ENCODE measurements at places on chromosomes 12 and 14. TPM values are rescaled to one million over a fixed set of nuclear protein-coding genes. Genes with fewer than 3 reads are reported as not detected.

Gene RHEBL1
- total RNA-seq: 6.0 TPM

Gene RNF212B
- total RNA-seq: not detected

Gene HOXC10
- total RNA-seq: not detected

Gene RPL10L
- not detected for total RNA-seq

Gene HOTAIR
- total RNA-seq: not detected

Gene ALDH1L2
- not detected for total RNA-seq

Gene SPRYD4
- 7.9 TPM for total RNA-seq

Gene ACSM4
- not detected for total RNA-seq

Gene CDKN3
- 0.61 TPM for total RNA-seq

Gene B3GNT4
- total RNA-seq: not detected

- DNase-seq: no peak
- H3K27me3 ChIP-seq: no peaks in the 10 kb centered on the region
- H3K4me3 ChIP-seq: no peak overlapping the region
- H3K4me1 ChIP-seq: no peaks in the 10 kb centered on the region
- no peak overlapping the region for H3K27ac ChIP-seq
- H3K36me3 ChIP-seq: peaks cover 6% of the 10 kb centered on the region
Measured at GRCh38 chr14:59371771-59372170, 93.4 kb downstream of the GPR135 start.

DNA sequence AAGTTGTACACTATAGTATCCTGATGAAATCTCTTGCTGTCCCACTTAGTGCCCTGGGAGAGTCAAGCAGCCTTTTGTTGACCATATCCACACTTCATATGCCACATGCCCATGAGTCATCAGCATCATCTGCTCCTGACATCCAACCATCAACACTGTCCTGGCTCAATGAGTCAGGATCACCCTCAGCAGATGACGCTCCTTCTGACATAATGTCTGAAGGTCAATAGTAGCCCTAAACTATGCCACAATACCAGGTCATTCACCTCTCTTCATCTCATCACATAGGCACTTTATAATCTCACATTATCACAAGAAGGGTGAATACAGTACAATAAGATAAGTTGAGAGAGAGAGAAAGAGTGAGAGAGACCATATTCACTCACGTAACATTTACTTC, 369.0 kb upstream of the FAR2 start:
- no peak overlapping the region for H3K4me3 ChIP-seq
- H3K4me1 ChIP-seq: no peaks in the 10 kb centered on the region
- no peak for DNase-seq
- no peaks in the 10 kb centered on the region for H3K27me3 ChIP-seq
- no peak overlapping the region for H3K27ac ChIP-seq

- no peaks in the 10 kb centered on the region for H3K27me3 ChIP-seq
- peaks cover 62% of the 10 kb centered on the region for H3K4me1 ChIP-seq
- H3K36me3 ChIP-seq: peaks cover 8% of the 10 kb centered on the region
- H3K4me3 ChIP-seq: peak within 1 kb of the TSS; percentile 97
Measured at GRCh38 chr14:52313903-52314594, at the start of gene PTGER2. TSS of gene PTGER2 (plus strand) at chr14:52314312. CDS start at chr14:52314549, 237 bp downstream.

- H3K4me3 ChIP-seq: no peak overlapping the region
- H3K27ac ChIP-seq: no peak overlapping the region
- DNase-seq: no peak
- H3K27me3 ChIP-seq: no peaks in the 10 kb centered on the region
- no peaks in the 10 kb centered on the region for H3K4me1 ChIP-seq
Measured at GRCh38 chr14:94374116-94374515, 14.3 kb downstream of the SERPINA1 start.

DNA sequence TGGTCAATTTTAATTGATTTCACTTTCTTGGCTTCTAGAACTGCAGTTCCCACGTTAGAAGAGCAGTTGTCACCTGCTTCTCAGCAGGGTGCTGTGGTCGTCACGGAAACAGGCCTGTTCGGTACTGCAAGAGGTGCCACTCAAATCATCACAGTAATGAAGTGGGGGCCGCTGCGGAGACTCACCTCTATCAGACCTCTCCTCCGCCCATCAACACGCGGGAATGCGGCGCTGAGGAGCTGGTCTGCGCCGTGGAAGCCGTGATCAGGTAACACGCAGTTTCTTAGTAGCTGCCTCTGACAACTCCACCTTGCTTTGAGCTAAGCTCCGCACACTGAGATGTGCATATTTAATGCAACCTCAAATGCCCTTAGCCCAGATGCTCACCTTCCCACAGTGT, 107.2 kb downstream of the UNC79 start:
- H3K27me3 ChIP-seq: no peaks in the 10 kb centered on the region
- DNase-seq: no peak
- H3K36me3 ChIP-seq: no peaks in the 10 kb centered on the region
- H3K4me1 ChIP-seq: no peaks in the 10 kb centered on the region

DNA sequence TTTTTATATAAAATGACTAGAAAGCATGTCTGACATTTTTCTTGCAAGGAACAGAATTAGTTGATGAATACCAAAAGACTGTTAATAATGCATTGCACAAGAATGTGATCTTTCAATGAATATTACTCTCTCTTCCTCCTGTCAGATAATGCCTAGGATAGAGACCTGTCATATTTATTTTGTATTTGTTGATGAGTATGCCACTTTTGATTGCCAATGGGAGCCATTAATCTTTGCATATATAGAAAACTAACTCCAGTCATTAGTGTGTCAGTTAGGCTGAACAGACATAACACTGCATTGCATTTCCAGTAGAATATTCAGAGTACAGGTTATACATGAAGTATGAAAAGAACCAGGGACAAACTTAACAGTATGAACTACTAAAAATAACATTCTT, 1125.3 kb downstream of the LRFN5 start:
- no peaks in the 10 kb centered on the region for H3K36me3 ChIP-seq
- H3K27me3 ChIP-seq: no peaks in the 10 kb centered on the region
- no peaks in the 10 kb centered on the region for H3K4me1 ChIP-seq

GRCh38 chr14:90513161-90514014, 116.6 kb downstream of the CALM1 start:
- H3K36me3 ChIP-seq: no peaks in the 10 kb centered on the region
- peaks cover 8% of the 10 kb centered on the region for H3K27me3 ChIP-seq
- H3K4me1 ChIP-seq: no peaks in the 10 kb centered on the region
- H3K27ac ChIP-seq: no peak overlapping the region

GRCh38 chr14:74645244-74645643, 33.2 kb upstream of the LTBP2 start:
- no peaks in the 10 kb centered on the region for H3K4me1 ChIP-seq
- no peak overlapping the region for H3K4me3 ChIP-seq
- H3K27ac ChIP-seq: no peak overlapping the region

GRCh38 chr14:30223966-30224365, 296.3 kb upstream of the PRKD1 start:
- no peaks in the 10 kb centered on the region for H3K27me3 ChIP-seq
- H3K4me1 ChIP-seq: no peaks in the 10 kb centered on the region
- DNase-seq: no peak
- H3K27ac ChIP-seq: no peak overlapping the region

GRCh38 chr12:24888813-24889212, 60.1 kb downstream of the BCAT1 start:
- DNase-seq: no peak
- H3K36me3 ChIP-seq: no peaks in the 10 kb centered on the region
- H3K4me1 ChIP-seq: no peaks in the 10 kb centered on the region
- H3K27ac ChIP-seq: no peak overlapping the region

DNA sequence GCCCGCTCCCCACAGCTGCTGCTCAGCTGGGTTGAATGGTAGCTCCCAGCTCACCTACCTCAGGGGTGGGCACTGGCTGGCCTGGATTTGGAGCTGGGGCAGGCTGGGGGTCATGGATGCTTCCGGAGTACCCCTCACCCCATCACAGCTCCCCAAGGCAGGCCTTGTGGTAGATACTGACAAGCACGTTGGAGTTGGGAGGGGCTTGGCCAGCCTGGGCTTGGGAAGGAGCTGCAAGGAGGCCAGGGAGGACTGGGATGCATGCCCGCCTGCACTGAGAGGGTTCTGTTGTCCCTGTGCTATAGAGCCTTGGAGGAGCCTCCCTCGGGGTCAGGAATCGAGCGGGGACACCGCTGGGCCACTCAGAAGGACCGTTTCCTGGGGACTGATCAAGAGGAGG, 14.2 kb downstream of the TMEM63C start:
- no peak for DNase-seq
- H3K4me3 ChIP-seq: no peak overlapping the region
- H3K36me3 ChIP-seq: no peaks in the 10 kb centered on the region
- H3K27ac ChIP-seq: no peak overlapping the region

- DNase-seq: no peak
- H3K27me3 ChIP-seq: peaks cover 5% of the 10 kb centered on the region
- H3K4me1 ChIP-seq: peaks cover 19% of the 10 kb centered on the region
- no peak overlapping the region for H3K27ac ChIP-seq
- H3K4me3 ChIP-seq: no peak overlapping the region
- H3K36me3 ChIP-seq: peaks cover 54% of the 10 kb centered on the region
Measured at GRCh38 chr12:6819106-6820030, 2.3 kb upstream of the GPR162 start.

GRCh38 chr12:106179086-106179485, 40.3 kb upstream of the NUAK1 start:
- H3K4me1 ChIP-seq: no peaks in the 10 kb centered on the region
- no peak overlapping the region for H3K4me3 ChIP-seq
- peaks cover 4% of the 10 kb centered on the region for H3K27me3 ChIP-seq
- H3K27ac ChIP-seq: no peak overlapping the region
- H3K36me3 ChIP-seq: no peaks in the 10 kb centered on the region
- DNase-seq: no peak

DNA sequence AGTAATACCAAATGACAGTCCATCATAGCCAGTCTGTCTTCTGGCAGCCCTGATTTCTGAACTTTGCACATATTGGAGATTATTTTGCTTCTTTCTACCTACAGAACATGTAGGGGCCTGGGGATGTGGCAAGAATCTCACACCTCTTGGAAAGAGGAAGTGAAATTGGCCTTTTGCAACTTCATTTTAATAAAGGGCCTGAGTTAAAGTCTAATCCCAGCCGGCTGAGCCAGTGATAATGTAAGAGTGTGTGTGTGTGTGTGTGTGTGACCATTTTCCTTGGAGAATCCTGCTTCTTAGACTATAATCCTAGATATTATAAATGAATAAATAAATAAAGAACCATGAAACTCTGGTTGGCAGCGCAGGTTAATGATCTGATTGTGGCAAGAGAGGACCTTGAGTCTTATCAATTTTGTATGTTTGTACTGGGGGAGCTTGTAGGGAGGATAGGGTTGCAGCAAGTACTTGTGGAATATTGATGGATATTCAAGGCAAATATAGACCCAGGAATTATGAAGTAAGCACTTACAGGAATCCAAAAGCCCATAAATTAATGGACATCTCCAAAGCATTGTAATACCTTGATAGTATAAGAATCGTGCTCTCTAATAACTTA, 233.2 kb upstream of the AMIGO2 start:
- no peaks in the 10 kb centered on the region for H3K36me3 ChIP-seq
- H3K4me1 ChIP-seq: peaks cover 5% of the 10 kb centered on the region
- no peak overlapping the region for H3K27ac ChIP-seq
- no peak for DNase-seq

DNA sequence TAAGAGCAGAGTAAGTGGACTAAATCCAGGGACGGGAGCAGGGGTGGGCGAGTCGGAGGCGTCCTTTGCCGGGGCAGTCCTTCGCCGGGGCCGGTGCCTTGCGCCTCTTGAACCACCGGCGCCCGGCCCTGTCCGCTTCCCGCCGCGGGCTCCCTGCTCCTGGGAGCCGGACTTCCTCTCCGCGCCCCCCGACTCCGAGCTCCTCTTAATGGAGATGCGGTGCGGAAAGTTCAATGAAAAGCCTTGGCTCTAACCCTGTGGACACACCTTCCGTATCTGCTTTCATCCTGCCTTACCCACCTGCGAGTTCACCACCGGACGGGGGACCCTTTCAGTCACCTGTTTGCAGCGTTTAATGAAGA, 412 bp downstream of the FGFR1OP2 start:
- H3K27me3 ChIP-seq: no peaks in the 10 kb centered on the region
- peaks cover 27% of the 10 kb centered on the region for H3K4me1 ChIP-seq
- peak overlapping the region; percentile 95 for H3K27ac ChIP-seq
- H3K4me3 ChIP-seq: peak overlapping the region; percentile 71
- DNase-seq: peak; percentile 46

DNA sequence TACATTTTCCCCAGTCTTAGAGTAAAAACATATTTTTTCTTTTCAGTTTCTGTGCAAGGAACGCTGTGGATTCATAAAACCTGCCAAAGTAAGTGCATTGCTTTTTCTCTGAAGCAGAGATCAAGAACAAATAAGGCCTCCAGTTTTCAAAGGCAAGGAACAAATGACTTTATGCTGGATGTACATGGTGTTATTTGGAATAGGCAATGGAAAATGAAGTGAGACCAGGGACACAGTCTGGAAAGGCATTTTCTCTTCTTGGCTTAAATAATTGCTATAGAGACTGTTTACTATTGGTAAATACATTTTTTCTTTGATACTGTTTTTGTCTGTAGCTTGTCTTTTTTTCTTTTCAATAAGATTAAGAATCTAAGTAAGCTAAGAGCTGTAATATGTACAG, 725.9 kb upstream of the MDGA2 start:
- no peaks in the 10 kb centered on the region for H3K27me3 ChIP-seq
- DNase-seq: no peak
- no peak overlapping the region for H3K27ac ChIP-seq
- no peak overlapping the region for H3K4me3 ChIP-seq
- H3K36me3 ChIP-seq: no peaks in the 10 kb centered on the region
- no peaks in the 10 kb centered on the region for H3K4me1 ChIP-seq

DNA sequence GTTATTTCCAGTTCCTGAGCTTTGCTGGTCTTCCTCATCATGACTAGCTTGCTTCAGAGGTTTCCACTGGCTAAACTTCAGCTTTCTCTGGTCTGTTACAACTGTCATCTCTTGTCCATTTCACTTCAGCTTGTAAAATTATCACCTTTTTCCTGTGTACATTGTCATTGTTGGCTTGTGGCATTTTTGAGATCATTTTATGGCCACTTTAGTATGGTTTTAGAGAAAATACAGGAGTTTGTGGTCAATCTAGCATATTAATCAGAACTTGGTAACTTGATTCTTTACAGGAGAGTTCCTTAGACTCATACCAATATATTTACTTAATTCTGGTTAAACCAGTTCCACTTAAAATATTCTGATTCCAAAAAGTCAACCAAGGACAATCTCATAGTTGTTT, 235.9 kb upstream of the KITLG start:
- H3K27me3 ChIP-seq: no peaks in the 10 kb centered on the region
- H3K4me1 ChIP-seq: no peaks in the 10 kb centered on the region
- no peak overlapping the region for H3K27ac ChIP-seq
- no peaks in the 10 kb centered on the region for H3K36me3 ChIP-seq

GRCh38 chr12:120453977-120454376, 7.7 kb downstream of the GATC start:
- H3K4me1 ChIP-seq: peaks cover 9% of the 10 kb centered on the region
- no peak for DNase-seq
- H3K4me3 ChIP-seq: no peak overlapping the region
- no peaks in the 10 kb centered on the region for H3K27me3 ChIP-seq

GRCh38 chr12:21276826-21277225, 57.9 kb downstream of the SLCO1A2 start:
- H3K27me3 ChIP-seq: peaks cover 5% of the 10 kb centered on the region
- H3K4me1 ChIP-seq: no peaks in the 10 kb centered on the region
- no peak for DNase-seq
- H3K4me3 ChIP-seq: no peak overlapping the region
- H3K36me3 ChIP-seq: no peaks in the 10 kb centered on the region
- no peak overlapping the region for H3K27ac ChIP-seq
